Amniotic epithelial cell (primary cell): ENCODE measurements at places on chromosomes 12 and 14.

DNA sequence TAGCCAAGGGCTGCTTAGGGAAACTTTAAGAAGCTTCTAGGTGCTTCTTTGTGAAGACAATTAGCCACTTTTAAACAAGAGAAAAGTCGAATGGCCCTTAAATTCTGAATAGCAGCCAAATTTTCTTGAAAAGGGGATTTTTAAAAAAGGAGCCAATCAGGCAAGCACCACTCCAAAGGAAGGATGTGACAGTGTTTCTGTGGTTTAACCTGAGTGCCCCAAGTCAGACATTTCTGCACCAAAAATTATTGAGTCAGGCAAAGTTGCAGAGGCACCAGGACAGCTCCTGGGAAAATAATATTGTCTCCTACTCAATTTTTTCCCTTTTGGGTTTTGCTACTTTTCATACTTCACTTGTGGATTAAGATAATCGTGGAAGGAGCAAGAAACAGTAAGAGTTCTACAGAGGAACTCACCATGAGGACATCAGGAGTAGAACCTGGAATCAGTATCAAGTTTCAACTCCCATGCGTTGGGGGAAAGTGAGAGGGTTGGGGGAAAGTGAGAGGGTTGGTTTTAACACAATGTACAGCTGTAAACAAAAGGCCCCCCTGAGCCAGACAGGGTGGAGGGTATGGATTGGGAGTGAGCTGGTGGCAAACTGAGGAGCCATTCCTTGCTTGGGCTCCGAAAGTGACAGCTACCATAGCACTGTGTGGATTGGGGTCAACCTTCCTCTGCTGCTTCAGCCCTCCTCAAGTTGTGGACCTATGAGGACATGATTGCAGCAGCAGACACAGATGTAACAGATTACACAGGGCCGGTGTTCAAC, 90.8 kb downstream of the SLC38A1 start:
- no peak for DNase-seq

DNA sequence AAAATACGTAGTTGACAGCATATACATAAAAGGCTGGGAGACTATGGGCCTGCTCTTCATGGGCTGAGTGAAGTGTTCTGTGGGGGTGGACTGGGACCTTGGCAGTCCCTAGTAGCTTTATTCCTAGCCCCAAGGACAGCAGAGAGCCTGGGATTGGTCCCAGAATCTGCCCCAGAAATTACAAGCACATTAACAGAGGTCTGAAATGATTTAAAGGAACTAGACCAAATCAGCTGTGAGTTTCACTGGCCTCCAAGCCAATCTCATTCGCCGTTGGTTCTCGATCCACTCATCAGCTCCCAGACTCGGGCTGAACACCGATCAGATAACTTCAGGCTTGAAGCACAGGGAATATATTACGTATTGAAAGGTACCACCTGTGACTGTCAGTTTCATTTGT, 77.0 kb upstream of the PSMC1 start:
- no peak for DNase-seq

DNA sequence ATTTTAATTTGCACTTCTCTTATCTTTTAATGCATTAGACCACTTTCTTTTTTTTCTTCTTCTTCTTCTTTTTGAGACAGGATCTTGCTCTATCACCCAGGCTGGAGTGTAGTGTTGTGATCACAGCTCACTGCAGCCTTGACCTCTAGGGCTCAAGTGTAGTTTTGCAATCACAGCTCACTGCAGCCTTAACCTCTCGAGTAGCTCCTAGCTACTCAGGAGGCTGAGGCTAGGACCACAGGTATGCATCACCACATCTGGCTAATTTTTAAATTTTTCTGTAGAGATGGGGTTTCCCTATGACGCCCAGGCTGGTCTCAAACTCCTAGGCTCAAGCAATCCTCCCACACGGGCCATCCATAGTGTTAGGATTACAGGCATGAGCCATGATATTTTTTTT, 12.7 kb downstream of the TMED8 start:
- DNase-seq, result peak; percentile 19

- DNase-seq, result peak; percentile 48
Measured at GRCh38 chr12:11553871-11554533, 95.5 kb upstream of the ETV6 start.

DNA sequence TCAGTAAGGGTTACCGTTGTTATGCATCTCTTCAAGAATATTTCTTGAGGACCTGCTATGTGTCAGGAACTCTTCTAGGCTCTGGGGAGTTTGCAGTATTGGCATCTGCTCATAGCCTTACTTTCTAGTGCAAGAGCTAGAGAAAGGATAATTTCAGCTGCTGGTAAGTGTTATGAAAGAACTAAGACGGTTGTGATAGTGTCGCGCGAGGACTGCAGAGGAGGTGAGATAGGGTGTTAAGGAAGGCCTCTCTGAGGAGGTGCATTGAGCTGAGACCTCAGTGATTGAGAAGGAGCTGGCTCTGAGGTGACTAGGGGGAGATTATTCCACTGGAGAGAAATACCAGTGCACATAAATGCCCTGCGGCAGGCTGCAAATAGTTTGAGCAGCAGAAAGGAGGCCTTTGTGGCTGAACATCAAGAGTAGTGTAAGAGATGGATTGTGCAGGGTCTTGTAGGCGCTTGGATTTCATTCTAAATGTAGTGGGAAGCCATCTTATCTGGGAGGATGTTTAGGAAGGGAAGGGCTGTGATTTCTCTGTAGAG, 824 bp downstream of the DDX55 start:
- DNase-seq, result peak; percentile 40

GRCh38 chr12:88325076-88325815, 183.1 kb downstream of the TMTC3 start:
- DNase-seq, result peak; percentile 95

- DNase-seq, result peak; percentile 89
Measured at GRCh38 chr12:43277651-43278540, 274.1 kb downstream of the ADAMTS20 start.

- peak; percentile 84 for DNase-seq
Measured at GRCh38 chr14:99654235-99654985, 9.5 kb downstream of the HHIPL1 start.

GRCh38 chr14:81519200-81520011, 14.2 kb downstream of the SEL1L start:
- DNase-seq, result no peak

GRCh38 chr14:31933716-31934115, 143.4 kb upstream of the ARHGAP5 start:
- peak; percentile 59 for DNase-seq
